ENCODE measurements at places on chromosomes 6 and 20.

DNA sequence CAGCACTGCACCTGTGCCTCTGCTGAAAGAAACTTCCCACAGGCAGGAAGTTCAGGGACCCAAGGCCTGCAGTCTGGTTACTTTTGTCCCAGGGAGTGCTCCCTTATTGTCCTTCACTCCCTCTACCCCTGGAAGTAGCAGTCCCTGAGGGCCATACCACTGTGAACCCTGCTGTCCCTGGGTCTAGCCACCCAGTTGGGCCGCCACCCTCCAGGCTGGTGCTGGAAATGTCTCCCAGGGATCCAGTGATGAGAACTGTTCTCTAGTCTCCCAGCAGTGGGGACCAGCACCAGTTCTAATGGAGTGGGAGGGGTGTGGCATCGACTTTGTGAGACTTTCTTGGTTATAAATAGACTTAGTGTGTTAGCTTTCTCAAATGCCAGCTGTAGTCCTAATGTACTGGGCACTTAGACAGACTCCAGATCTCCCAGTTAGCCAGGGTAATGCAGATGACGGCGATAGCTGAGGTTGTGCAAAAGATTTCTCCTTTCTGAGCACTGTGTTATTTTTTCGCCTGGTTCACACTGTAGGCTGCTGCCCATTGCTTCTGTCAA, 462.5 kb downstream of the CDH26 start:
- no peak for DNase-seq

DNA sequence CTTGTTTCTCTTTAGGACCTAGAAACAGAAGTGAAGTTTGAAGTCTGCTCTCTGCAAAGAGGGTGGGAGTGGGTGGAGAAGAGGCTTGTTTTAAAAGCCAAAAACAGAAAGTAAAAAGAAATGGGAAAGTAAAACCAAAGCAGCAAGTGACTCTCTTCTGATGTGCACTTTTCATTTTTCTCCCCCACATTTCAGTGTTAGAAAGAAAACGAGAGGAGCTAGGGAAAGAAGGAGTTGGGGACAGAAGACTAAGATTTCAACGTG, 1.3 kb downstream of the C6orf141 start:
- DNase-seq: no peak

DNA sequence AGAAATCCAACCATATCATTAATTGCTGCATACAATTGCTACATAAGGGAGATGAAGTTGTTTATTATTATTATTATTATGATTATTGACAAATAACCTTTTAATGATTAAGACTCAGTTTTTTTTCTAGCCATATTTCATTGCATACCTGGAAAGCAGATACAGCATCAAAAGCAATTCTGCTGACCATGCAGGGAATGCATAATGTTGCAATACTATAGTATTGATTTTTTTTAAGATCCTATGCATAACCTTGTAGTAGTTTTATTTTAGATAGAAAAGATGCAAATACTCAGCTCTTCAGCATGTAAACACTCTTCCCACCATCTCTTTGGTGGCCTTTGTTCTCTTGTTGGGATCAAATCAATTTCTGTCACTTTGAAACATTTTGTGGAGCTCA, 300.9 kb upstream of the MAP3K7 start:
- DNase-seq: no peak

GRCh38 chr6:30885999-30886896, 1.9 kb downstream of the DDR1 start:
- DNase-seq: no peak

DNA sequence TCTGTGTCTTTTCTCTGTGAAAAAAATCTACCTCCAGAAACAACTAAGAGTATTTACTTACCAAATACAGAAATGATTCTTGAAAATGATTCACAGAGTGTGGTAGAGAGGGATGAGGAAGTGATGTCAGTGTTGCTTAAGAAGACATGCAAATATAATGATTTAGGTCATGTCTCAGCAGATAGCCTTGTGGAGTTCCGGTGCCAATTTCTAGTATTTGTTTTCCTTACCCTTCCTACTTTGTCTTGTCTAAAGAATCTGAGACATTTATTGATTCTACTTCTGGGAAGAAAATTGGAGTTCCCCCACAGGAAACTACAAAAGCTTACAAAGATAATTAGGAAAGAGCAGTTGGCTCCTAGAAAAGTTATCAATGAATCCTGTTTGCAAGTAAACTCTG, 68.8 kb downstream of the GJA1 start:
- no peak for DNase-seq

GRCh38 chr6:27867945-27868300, 44.3 kb downstream of the OR2B2 start:
- DNase-seq: no peak
